Mesothelial cell of epicardium (in vitro differentiated cells): ENCODE measurements at places on chromosomes 1 and 21. TPM values are rescaled to one million over a fixed set of nuclear protein-coding genes. Genes with fewer than 3 reads are reported as not detected.

OR2T35 gene
- total RNA-seq: not detected in 3 replicates

TMEM125 gene
- total RNA-seq: 7.6 to 9.2 TPM (median 7.7 TPM) in 3 replicates

AADACL4 gene
- 0.31 to 0.36 TPM (median 0.31 TPM) in 3 replicates for total RNA-seq

LHX4 gene
- 0.54 to 0.59 TPM (median 0.55 TPM) in 3 replicates for total RNA-seq

HOOK1 gene
- total RNA-seq: 57.2 to 73.7 TPM (median 67.6 TPM) in 3 replicates

ABCA4 gene
- total RNA-seq: 12.7 to 14.5 TPM (median 14.4 TPM) in 3 replicates

OR2L8 gene
- total RNA-seq: not detected in 3 replicates

PADI4 gene
- total RNA-seq: not detected in 3 replicates

FABP3 gene
- total RNA-seq: 4.5 to 6.7 TPM (median 4.6 TPM) in 3 replicates

AMY1C gene
- not detected in 3 replicates for total RNA-seq

PDC gene
- total RNA-seq: not detected in 3 replicates

C4BPA gene
- 0.09 to 0.20 TPM (median 0.16 TPM) in 3 replicates for total RNA-seq

PARS2 gene
- 6.4 to 7.7 TPM (median 7.0 TPM) in 3 replicates for total RNA-seq

FHAD1 gene
- total RNA-seq: 1.0 to 1.3 TPM (median 1.1 TPM) in 3 replicates

RAP1A gene
- total RNA-seq: 28.3 to 29.2 TPM (median 28.5 TPM) in 3 replicates

PAPPA2 gene
- 0.25 to 1.00 TPM (median 0.32 TPM) in 3 replicates for total RNA-seq

FCRL5 gene
- not detected in 3 replicates for total RNA-seq

NR1I3 gene
- not detected in 3 replicates for total RNA-seq

SMIM11 gene
- 8.4 to 16.9 TPM (median 8.4 TPM) in 3 replicates for total RNA-seq

ANKRD34A gene
- total RNA-seq: 0.86 to 1.9 TPM (median 0.94 TPM) in 3 replicates

SPATA1 gene
- 0.82 to 1.3 TPM (median 1.2 TPM) in 3 replicates for total RNA-seq

ATP1A2 gene
- 0.54 to 0.76 TPM (median 0.64 TPM) in 3 replicates for total RNA-seq

SERPINC1 gene
- total RNA-seq: 0.22 to 0.27 TPM (median 0.23 TPM) in 3 replicates

SUCO gene
- 119 to 122 TPM (median 120 TPM) in 3 replicates for total RNA-seq
